ENCODE measurements at places on chromosomes 1 and 21. TPM values are rescaled to one million over a fixed set of nuclear protein-coding genes. Genes with fewer than 3 reads are reported as not detected.
A peak's percentile ranks its signal among the peaks of the same experiment; 100 is the strongest.

GRCh38 chr1:100266741-100267140 lies 725 bp downstream of the RTCA start:
- no peaks in the 10 kb centered on the region for H3K36me3 ChIP-seq
- peaks cover 30% of the 10 kb centered on the region for H3K4me1 ChIP-seq
- peak overlapping the region; percentile 93 for H3K4me3 ChIP-seq

Gene SPATA45
- not detected for total RNA-seq

GRCh38 chr1:220928320-220928719 lies 49.1 kb downstream of the HLX start:
- no peak overlapping the region for H3K27ac ChIP-seq
- no peak for DNase-seq
- no peaks in the 10 kb centered on the region for H3K27me3 ChIP-seq
- no peak overlapping the region for H3K4me3 ChIP-seq

DNA sequence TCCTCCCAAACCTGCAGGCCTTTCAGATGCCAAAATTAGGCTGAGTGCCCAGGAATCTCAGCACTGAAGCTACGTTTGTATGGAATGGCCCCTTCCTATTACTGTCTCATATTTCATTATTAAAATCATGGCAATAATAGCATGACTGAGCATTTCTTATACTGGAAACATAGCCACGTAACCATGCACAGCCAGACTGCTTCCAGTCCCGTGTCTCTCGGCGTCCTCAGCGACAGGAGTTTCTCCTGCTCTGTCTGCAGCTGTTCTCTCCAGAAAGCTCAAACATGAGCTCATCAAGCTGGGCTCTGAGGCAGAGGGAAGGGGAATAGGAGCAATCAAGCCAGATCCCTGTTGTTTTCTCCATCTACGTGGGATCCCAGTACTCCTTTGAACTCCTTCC lies 104.0 kb downstream of the CDC7 start:
- peak overlapping the region; percentile 3 for H3K27ac ChIP-seq
- DNase-seq: no peak
- H3K4me3 ChIP-seq: no peak overlapping the region

- no peaks in the 10 kb centered on the region for H3K27me3 ChIP-seq
- peak within 1 kb of the TSS; percentile 54 for H3K4me3 ChIP-seq
- H3K36me3 ChIP-seq: no peaks in the 10 kb centered on the region
- peak within 1 kb of the TSS; percentile 98 for H3K27ac ChIP-seq
- DNase-seq: peak; percentile 91
These were observed at the start of gene SFN for GRCh38 chr1:26862781-26863684. SFN (plus strand) TSS chr1:26863149; CDS start chr1:26863213, 64 bp downstream.

DNA sequence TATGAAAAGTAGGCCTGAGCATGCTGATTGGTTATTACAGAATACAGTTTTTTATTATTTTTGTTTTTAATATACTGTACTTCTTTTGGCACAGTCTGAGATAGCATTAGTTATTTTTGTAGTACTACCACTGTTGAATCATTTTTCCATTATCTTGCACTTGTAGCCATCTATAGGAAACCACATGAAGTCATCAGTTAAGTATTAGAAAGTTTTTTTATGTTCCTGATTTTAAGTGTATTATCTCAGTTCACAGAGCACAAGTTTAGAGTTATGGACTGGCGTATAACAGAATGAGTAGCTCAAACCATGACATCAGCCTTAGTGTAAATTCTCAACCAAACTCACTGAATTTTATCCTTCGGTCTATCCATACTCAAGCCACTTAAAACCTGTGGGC lies 22.8 kb downstream of the DHX9 start:
- H3K27ac ChIP-seq: no peak overlapping the region
- peaks cover 94% of the 10 kb centered on the region for H3K36me3 ChIP-seq
- DNase-seq: no peak

GRCh38 chr1:234914606-234915290 lies 213.9 kb downstream of the TOMM20 start:
- DNase-seq: no peak
- H3K36me3 ChIP-seq: no peaks in the 10 kb centered on the region
- no peak overlapping the region for H3K27ac ChIP-seq
- peaks cover 44% of the 10 kb centered on the region for H3K4me1 ChIP-seq

DNA sequence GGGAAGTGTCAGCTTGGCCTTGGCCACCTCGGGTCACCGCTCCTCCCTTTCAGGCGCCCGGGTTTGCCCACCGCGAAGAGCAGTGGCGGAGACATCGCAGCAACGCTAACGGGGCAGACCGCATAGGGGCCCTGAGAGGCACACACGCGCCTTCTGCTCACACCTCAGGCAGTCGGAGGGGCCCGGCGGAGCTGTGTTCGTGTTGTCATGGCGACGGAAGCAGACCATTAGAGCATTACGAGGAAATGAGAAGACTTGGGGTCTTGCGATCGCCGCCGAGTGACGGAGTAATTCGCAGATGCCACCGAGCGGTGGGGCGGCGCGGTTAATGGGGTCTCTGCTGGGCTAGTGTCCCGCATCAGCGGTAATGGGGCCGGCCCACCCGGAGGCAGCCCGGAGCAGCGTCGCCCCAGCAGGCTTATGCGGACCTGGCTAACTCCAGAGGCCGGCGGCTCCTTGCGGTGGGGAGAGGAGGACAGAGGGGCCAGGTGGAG lies 144.1 kb downstream of the TNR start:
- peak; percentile 13 for DNase-seq
- no peak overlapping the region for H3K4me3 ChIP-seq
- H3K27me3 ChIP-seq: peaks cover 11% of the 10 kb centered on the region
- no peak overlapping the region for H3K27ac ChIP-seq

- no peak overlapping the region for H3K4me3 ChIP-seq
- H3K36me3 ChIP-seq: no peaks in the 10 kb centered on the region
- DNase-seq: no peak
- H3K4me1 ChIP-seq: no peaks in the 10 kb centered on the region
These were observed 398.3 kb downstream of the KCNT2 start for GRCh38 chr1:196209983-196210382.

DNA sequence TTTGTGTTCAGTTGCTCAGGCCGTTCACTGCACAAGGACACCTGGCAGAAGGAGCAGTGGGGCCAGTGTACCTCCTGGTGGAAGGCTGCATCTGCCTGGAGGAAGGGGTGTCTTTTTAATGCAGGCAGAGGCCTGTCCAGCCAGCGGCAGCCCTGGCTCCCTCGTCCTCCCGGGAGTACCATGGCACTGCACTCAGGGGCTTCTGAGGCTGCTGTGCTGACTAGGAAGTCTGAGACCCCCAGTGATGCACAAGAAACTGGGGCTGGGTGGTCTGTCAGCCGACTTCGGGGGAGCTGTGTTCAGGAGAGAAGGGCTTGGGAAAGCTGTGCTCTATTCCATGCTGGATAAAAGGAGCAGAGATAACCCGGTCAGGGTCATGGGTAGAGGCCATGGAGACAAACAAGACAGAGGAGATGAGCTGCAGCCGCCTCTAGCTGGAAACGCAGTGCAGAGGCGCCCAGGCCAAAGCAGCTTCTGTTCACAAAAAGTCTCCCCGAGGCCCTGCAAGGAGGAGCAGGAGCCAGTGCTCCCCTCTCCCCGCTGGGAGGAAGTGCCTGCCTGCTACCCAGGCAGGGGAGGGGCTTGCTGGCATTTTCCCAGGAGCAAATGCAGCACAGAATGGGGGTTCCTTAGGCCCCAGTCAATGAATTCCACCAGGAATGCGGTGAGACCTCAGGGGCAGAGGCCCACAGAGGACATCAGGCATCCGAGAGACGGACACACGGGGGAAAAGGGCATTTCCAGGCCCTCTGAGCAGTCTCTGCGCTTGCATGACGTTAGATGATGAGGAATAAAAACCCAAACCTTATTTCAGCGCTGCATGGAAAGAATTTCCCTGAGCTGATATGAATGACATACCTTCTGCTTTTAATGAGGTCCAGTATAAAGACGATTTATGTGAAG lies 17.2 kb upstream of the C2CD2 start:
- no peaks in the 10 kb centered on the region for H3K36me3 ChIP-seq
- no peak overlapping the region for H3K27ac ChIP-seq
- H3K4me3 ChIP-seq: no peak overlapping the region
- H3K4me1 ChIP-seq: no peaks in the 10 kb centered on the region
- no peak for DNase-seq
- no peaks in the 10 kb centered on the region for H3K27me3 ChIP-seq

Gene CDC42BPA
- total RNA-seq: 54.3 TPM

DNA sequence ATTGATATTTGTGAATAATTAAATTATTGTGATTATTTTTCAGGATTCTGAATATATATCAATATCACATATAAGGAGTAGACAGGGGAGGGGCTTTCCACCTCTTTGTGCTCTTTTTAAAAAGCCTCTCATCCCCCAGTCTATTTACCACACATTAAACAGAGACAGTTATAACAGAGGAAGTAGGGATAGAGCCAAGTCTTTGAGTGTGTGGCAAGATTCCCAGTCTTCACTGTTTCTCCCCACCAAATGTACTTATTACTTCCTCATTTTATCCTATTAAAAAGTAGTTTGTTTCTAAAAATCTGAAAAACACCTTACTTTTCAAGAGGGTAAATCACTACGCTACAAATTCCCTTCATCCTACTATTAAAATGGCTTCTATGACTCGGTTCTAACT lies 46.7 kb downstream of the EPS15 start:
- no peak overlapping the region for H3K4me3 ChIP-seq
- peak overlapping the region; percentile 30 for H3K27ac ChIP-seq
- no peaks in the 10 kb centered on the region for H3K27me3 ChIP-seq
- H3K4me1 ChIP-seq: no peaks in the 10 kb centered on the region
- H3K36me3 ChIP-seq: peaks cover 12% of the 10 kb centered on the region

Gene HES5
- not detected for total RNA-seq

GRCh38 chr1:236864996-236865817 lies 70.1 kb downstream of the MTR start:
- no peak overlapping the region for H3K4me3 ChIP-seq

DNA sequence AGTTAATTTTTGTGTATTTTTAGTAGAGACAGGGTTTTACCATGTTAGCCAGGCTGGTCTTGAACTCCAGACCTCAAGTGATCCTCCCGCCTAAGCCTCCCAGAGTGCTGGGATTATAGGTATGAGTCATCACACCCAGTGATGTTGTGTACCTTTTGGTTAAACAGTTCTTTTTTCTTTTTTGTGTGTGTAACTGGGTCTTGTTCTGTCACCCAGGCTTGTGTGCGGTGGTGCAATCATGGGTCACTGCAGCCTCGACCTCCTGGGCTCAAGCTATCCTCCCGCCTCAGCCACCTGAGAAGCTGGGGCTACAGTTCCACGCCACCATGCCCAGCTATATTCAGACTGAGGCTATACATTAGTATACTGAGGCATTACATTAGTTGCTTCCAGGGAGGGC lies 37.8 kb downstream of the GABPB2 start:
- no peaks in the 10 kb centered on the region for H3K36me3 ChIP-seq
- no peaks in the 10 kb centered on the region for H3K27me3 ChIP-seq
- H3K4me1 ChIP-seq: no peaks in the 10 kb centered on the region
- H3K27ac ChIP-seq: no peak overlapping the region
- H3K4me3 ChIP-seq: no peak overlapping the region
- no peak for DNase-seq

- H3K4me3 ChIP-seq: no peak overlapping the region
- H3K36me3 ChIP-seq: no peaks in the 10 kb centered on the region
- no peaks in the 10 kb centered on the region for H3K4me1 ChIP-seq
- no peak overlapping the region for H3K27ac ChIP-seq
- peaks cover 28% of the 10 kb centered on the region for H3K27me3 ChIP-seq
These were observed 31.7 kb downstream of the TP73 start for GRCh38 chr1:3683992-3684391.

Gene RGS13
- not detected for total RNA-seq

DNA sequence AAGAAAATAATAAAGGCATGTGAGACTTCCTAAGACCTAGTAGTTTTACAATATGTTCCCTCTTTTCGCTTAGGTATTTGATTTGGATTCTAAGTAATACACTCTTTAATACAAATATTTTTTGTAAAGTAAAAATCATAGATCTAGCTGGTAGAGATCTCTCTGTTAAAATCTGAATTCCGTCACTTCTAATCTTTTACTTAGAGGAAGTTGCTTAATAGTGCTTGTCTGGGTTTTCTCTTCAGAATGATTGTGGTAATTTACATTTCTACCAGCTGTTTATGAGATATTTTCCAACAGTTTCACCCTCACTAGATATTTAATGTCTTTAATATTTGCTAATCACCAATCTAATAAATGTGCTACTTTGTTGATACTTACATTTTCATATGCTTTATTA lies 23.3 kb downstream of the RBM11 start:
- DNase-seq: no peak
- H3K4me1 ChIP-seq: no peaks in the 10 kb centered on the region
- H3K27ac ChIP-seq: no peak overlapping the region
- H3K36me3 ChIP-seq: no peaks in the 10 kb centered on the region
- no peak overlapping the region for H3K4me3 ChIP-seq

Gene ACBD3
- total RNA-seq: 19.3 TPM

DNA sequence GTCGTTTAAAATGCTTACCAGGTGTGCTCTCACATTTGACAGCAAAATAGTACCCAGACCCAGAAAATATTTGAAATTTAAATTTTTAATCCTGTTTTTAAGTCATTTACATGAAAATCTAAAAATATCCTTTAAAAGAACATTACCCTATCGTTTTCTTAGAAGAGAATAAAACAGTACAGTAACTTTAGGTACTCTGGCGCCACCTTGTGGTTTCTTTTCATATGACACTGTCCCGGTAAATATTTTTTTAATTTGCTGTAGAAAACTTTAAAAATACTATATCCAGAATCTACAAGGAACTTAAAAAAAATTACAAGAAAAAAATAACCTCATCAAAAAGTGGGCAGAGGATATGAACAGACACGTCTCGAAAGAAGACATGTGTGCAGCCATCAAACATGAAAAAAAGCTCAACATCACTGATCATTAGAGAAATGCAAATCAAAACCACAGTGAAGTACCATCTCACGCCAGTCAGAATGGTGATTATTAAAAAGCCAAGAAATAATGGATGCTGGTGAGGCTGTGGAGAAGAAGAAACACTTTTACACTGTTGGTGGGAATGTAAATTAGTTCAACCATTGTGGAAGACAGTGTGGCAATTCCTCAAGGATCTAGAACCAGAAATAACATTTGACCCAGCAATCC lies 129.2 kb downstream of the RGS21 start:
- peak; percentile 38 for DNase-seq
- no peaks in the 10 kb centered on the region for H3K27me3 ChIP-seq
- H3K36me3 ChIP-seq: no peaks in the 10 kb centered on the region
- no peak overlapping the region for H3K4me3 ChIP-seq
- H3K4me1 ChIP-seq: no peaks in the 10 kb centered on the region
- H3K27ac ChIP-seq: no peak overlapping the region

Gene OR6N1
- total RNA-seq: not detected

DNA sequence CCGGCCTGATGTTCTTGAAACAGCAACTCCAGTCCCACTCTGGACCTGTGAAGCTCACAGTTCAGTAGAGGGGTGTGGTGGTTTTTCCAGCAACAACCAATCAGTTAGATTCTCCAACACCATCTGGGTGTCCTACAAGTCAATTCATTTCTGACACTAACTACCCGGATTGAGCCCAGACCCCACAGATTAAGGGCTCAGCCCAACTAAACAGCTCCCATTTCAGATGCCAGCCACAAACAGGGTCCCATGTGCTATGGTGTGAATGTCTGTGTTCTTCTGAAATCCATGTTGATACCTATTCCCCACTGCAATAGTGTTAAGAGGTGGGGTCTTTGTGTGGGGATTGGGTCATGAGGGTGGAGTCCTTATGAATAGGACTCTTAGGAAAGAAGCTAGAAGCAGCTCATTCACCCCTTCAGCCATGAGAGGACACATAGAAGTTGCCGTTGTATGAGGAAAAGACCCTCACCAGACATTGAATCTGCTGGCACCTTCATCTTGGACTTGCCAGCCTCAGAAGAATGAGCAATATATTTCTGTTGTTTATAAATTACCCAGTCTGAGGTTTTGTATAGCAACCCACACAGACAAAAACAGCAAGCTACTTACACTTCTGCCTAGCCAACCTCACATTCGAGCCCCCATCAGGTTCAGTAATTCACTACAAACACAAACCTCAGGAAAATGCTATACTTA lies 53.6 kb downstream of the IRF2BP2 start:
- H3K27ac ChIP-seq: peak overlapping the region; percentile 44
- H3K36me3 ChIP-seq: no peaks in the 10 kb centered on the region
- H3K27me3 ChIP-seq: no peaks in the 10 kb centered on the region
- H3K4me1 ChIP-seq: peaks cover 5% of the 10 kb centered on the region
